ENCODE measurements at places on chromosomes 3 and 15.

DNA sequence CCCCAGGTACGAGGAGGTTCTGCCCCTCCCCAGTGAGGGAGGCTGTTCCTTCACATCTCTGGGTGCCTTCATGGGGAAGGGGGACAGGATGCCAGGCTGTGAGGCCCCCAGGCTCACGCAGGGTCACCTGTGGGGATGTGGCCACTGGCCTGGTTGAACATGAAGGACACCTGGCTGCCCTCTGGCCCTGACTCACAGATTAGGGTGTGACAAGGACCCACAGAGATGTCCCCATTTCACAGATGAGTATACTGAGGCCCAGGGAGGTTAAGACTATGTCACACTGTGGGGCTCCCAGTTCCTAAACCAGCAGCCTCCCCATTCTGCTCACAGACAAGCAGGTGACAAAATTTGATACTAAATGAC lies 42.4 kb downstream of the PCSK6 start:
- DNase-seq, result no peak

DNA sequence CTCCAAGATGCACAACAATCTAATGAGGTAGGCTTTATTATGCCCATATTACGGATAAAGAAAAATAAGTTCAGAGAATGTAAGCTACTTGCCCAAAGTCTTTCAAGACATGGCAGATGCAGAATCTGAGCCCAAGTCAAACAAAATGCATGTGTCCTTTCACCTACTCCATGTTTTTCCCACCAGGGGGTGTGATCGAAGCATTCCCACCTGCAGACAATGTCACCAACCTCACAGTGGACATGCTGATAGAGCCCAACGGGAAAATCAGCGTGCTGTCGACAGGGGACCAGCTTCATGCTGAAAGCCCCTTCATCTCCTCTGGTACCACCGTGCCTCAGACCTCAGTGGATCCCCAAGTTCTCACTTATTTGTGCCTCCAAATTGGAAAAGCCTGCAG lies 99.8 kb upstream of the C15orf61 start:
- DNase-seq, result no peak

GRCh38 chr3:27758083-27758482 lies 36.0 kb upstream of the EOMES start:
- DNase-seq, result peak; percentile 55

GRCh38 chr3:72982609-72983366 lies 13.8 kb upstream of the PPP4R2 start:
- no peak for DNase-seq

GRCh38 chr3:25372167-25372566 lies 55.9 kb upstream of the RARB start:
- DNase-seq, result no peak

DNA sequence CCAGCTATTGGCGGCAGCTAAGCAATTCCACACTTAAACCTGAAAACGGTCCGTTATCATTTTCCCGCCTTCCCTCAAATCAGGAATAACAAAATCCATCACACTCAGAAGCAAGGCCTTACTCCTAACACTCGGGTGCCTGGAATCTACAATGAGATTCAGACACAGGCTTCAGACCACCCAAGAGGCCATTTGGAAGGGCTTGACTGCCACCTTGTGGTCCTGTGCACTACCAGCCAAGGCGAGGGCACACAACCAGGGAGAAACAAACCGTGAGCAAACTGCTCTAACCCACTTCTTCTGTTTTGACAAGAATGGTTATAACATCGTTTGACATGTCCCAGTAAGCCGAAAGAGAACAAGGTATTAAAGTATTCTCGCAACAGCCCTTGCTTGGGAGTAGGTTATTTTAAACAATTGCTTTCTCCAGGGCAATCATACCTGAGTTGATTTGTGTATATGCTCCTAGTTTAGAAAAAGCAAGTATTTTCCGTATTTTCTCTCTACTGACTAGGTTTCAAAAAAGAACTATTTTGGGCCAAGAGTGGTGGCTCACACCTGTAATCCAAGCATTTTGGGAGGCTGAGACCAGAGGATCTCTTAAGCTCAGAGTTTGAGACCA lies 40.1 kb upstream of the TAFA4 start:
- peak; percentile 88 for DNase-seq

DNA sequence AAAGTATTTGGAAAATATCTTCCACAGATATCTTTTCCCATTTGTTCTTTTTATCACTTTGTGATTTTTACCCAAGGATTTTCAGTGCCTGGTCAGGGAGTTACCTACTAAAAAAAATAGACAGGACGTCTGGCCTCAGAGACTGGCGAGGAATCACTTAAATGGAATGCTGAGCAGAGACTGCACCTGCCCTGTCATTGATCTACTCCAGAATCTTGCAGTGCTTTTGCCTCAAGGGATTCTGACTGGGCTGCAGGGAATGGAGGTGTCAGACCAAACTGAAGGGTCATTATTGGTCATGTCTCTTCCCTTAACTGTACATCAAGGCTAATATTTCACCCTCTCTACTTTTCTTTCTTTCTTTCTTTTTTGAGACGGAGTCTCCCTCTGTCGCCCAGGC lies 12.1 kb upstream of the RYR3 start:
- peak; percentile 65 for DNase-seq

GRCh38 chr15:22952796-22953579 lies 27.2 kb downstream of the CYFIP1 start:
- peak; percentile 18 for DNase-seq

- no peak for DNase-seq
These were observed 8.5 kb downstream of the RPS17 start for GRCh38 chr15:82531496-82532382.

- no peak for DNase-seq
These were observed 137.2 kb downstream of the RPL22L1 start for GRCh38 chr3:170732660-170733245.

DNA sequence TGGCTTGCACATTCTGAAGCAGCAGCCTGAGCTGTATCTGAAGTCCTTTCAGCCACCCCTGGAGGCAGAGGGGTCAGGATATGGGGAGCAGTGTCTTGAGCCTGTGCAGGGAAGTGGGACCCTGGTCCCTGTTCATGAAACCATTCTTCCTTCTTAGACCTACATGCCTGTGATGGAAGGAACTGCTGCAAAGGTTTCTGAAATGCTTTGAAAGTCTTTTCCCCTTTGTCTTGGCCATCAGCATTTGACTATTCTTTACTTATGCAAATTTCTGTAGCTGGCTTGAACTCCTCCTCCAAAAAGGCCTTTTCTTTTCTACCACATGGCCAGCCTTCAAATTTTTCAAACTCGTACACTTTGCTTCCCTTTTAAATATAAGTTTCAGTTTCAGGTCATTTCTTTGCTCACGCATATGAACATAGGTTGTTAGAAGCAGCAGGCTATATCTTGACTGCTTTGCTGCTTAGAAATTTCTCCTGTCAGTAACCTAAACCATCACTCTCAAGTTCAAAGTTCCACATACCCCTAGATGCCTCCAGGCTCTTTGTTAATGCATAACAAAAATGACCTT lies 62.3 kb downstream of the GALK2 start:
- DNase-seq, result no peak

GRCh38 chr15:72174551-72175165 lies 22.9 kb downstream of the GRAMD2A start:
- DNase-seq, result no peak

- DNase-seq, result peak; percentile 93
These were observed 165.4 kb downstream of the TJP1 start for GRCh38 chr15:29656636-29657475.

GRCh38 chr3:170429050-170429449 lies 10.4 kb downstream of the CLDN11 start:
- DNase-seq, result no peak

GRCh38 chr3:193530231-193531165 lies 24.2 kb downstream of the ATP13A4 start:
- DNase-seq, result no peak

GRCh38 chr15:73564255-73564654 lies 68.9 kb downstream of the NPTN start:
- no peak for DNase-seq

DNA sequence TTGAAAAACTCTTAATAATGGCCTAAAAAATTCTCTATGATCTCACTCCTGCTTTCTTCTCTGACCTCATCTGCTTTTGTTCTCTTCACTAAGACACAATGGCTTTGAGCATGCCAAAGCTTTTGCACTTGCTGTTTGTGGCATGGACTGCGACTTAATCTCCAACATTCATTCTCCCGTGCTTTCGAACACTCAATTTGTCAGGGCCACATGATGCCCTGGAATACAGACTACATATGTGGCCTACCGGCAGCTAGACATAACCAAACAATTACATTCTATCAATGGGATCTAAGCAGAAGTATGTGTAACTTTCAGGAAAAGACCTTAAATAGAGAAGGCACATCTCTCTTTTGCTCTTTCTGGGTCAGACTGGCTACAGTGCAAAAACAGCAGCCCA lies 506.5 kb downstream of the MAGI1 start:
- DNase-seq, result no peak

GRCh38 chr3:24111711-24112110 lies 166.6 kb downstream of the NR1D2 start:
- DNase-seq, result no peak

- DNase-seq, result no peak
These were observed 68.9 kb downstream of the THBS1 start for GRCh38 chr15:39649757-39650156.

- peak; percentile 70 for DNase-seq
These were observed 45.6 kb upstream of the TFRC start for GRCh38 chr3:196127308-196128040.

DNA sequence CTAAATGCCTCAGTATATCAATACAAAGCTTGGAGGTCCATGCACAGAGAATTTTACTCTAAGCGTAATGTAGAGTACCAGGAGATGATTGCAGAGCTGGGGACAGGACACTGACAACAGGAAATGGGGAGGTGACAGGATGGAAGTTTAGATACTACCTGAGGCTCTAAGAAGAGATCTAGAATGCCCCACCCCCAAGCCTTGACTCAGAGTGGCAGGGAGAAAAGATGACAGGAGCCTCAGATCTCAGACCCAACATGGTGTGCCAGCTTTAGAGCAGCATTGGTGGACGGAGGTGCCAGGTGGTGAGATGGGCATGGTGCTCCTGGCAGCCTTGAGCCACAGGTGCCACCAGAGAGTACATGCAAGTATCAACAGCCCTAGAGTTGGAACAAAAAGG lies 62.5 kb downstream of the LYZL4 start:
- no peak for DNase-seq

- no peak for DNase-seq
These were observed 100.8 kb upstream of the TNFAIP8L3 start for GRCh38 chr15:51195459-51195858.

DNA sequence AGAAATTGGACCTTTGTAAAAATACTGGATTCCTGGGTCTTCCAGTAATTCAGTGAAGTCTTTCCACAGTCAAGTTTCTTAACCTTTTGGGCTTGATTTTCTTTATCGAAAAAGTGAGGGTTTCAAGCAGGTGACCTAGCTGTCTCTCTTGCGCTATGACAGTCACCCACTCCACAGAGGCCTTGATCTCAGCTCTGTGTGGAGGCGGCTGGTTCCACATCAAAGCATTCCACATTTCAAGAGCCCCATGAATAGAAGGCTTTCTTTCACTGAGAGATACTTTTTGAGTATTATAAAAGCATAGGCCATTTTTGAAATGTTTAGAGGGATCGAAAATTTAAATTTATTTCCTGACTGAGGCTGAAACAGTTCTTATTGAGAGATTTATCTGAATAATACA lies 43.9 kb downstream of the GABRA5 start:
- DNase-seq, result no peak

DNA sequence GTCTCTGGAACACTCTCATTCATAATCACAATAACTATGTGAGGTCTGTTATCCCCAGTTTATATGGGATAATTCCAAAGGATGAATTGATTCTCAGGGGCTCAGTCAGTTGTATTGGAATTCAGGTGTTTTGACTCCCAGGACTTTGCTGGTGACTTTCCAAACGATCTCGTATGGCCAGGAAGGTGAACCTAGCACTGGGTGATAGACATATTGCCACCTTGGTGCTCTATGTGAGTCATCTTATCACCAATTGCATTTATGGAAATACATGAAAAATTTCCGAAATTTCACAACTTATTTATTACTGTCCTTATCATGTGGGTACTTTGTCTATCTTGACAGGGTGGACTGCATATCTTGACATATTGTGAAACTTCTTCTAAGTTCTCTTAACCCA lies 287.3 kb downstream of the WDR72 start:
- no peak for DNase-seq

GRCh38 chr3:181921220-181921619 lies 209.5 kb downstream of the SOX2 start:
- no peak for DNase-seq

- DNase-seq, result peak; percentile 14
These were observed 1.5 kb downstream of the SLITRK3 start for GRCh38 chr3:165194511-165195240.

GRCh38 chr3:19338769-19339168 lies 190.5 kb downstream of the KCNH8 start:
- no peak for DNase-seq

DNA sequence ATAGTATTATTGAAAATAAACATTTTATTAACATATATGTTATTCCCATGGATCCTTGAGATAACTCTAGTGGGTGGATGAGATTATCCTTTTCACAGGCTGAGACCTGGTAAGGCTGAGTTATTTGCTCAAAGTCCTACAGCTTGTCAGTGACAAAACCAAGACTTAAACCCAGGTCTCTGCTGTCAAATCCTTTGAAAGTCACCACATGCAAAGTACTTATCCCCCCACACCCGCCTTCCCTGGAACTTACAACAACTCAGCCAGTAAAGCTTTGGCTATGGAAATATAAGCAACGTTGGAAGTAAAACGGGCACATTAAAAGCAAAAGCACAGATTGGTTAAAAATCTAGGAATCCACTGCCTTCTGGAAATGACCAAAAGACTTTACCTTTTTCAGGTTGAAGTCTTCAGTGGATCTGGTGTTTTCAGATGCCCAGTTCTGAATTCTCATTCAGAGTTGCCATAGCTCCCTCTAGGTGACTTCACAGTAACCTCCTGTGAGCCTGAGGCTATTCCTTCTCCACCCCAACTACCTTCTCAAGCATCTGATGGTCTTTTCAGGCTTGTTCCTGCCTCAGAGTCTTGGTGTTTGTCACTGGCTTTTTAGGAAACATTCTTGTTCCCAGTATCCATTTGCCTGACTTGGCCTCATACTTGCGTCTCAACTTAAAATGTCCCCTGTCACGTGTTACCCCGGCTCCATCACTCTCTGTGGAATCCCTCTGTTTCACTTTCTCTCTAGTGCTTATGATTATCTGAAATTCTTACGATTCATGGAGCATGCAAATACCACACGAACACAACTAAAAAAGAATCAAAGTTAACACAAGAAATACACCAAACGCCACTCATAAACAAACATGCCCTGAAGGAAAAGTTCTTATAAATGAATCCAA lies 131.2 kb downstream of the MAGI1 start:
- peak; percentile 83 for DNase-seq
